Memory B cell (primary cell): ENCODE measurements at places on chromosomes 11 and 22.

GRCh38 chr11:79610678-79611077 lies 169.8 kb upstream of the TENM4 start:
- DNase-seq: no peak

DNA sequence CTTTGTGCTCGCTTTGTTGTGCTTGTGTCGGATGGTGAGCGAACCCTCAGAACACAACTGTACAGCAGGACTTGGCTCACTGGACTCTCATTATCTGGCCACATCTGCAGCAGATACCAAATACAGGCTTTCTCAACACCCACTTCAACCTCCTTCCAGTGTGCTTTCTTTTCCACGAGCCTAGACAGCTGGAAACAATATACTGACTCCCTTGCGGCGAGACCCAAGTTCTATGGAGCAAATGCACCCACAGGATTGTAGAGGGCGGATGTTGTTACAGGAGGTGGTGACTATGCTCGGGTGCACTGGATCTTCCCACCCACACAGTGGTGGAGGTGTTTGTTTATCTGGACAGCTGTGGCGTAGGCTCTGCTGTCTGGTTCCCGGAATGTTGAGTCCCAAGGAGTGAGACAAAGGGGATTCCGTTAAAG lies 204.3 kb downstream of the TENM4 start:
- no peak for DNase-seq

DNA sequence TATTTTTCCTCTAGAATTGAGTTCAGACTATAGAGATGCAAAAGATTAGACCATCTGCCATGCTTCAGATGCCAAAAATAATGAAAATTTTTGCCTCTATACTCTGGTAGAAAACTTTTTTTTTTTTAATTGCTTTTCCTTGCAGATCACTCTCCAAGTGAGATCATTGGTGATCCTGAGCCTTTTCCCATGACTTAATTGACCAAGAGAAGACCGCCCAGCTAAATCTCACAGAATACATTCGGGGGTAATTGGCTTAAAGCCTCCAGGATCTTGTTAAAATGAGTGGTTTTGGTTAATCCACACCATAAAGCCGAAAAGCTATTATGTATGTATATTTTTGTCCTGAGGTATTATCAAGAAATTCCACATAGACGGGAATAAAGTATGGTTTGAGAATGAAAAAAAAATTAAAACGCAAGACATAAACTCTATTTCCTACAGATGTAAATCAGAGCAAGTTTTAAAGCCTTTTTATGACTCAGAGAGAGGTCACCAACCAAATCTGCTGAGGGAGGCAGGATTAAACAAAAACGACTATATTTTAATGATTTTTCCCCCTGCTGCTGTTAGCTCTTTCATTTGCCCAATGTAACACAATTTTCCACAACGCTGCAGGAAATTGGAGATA lies 64.0 kb downstream of the PARVA start:
- DNase-seq: no peak

DNA sequence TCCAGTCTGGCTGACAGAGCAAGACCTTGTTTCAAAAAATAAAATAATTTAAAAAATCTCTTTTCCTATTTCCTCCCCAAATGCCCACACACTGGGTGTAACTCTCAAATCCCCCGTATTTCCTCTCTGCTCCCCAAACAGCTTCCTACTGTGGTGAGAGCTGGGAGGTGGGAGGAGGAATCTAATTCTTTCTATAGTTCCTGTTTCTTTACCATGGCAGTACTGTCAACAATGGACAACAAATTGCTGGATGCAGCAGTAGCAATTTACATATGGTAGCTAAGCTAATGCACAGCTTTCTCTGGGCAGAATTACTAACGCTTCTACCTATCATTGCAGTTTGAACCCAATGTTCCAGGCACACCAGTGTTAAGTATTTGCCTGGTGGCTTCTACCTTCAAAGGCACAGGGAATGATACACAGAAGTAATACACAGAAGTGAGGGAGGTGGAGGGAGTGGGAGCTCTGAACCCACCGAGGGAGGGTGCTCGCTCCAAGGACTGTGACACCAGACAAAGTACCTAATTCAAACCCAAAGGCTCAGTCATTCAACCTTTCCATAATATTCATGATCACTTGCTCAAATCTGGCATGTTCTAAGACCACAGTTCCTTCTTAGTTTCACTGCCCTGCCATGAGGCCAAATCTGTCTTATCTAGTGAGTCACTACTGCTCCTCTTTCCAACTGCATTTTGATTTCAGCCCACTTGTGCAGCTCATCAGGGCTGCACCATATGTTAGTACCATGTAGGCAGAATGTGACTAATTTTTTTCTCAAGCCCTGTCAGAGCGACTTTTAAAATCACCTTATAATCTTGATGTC lies 37.9 kb downstream of the CELF1 start:
- no peak for DNase-seq

DNA sequence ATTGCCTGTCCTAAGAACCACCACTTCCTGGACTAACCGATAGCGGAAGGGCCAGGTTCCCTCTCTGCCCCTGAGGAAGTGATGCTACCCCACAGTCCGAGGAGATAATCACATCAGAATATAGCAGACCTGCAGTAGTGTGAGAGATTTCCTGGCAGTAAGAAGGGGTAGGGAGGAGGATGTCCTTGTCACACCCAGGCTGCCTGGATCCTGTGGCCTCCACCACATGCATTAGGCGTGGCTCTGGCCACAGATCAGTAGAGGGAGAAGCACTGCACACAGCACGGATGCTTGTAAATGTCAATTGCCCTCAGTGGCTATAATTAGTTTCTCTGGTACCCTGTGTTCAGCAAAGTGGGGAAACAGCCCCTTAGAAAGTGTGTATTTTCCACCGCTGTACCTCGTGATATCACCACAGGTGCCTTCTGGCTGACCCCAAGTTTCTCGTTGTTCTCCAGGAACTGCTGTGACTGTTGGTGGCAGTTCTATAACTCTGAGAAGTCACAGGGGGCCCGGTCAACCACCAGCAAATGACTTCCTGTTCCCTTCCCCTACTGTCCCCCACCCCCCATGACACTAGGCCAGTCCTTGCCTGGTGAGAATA lies 61.8 kb downstream of the UBASH3B start:
- peak; percentile 32 for DNase-seq

DNA sequence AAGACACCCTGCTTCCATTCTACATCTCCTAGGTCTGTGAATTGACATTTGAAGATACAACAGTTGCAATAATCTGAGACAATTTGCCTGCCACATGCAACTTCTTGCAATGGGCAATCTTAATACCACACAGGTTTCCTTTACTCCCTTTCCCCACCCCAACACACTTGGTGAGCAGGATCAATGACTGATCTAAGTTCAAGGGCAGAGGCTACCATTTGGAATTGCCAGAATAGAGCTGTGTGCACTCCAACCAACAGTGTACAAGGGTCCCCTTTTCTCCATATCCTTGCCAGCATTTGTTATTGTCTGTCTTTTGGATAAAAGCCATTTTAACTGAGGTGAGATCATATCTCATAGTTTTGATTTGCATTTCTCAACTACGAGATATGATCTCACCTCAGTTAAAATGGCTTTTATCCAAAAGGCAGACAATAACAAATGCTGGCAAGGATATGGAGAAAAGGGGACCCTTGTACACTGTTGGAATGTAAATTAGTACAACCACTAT lies 2.9 kb upstream of the NNMT start:
- no peak for DNase-seq

DNA sequence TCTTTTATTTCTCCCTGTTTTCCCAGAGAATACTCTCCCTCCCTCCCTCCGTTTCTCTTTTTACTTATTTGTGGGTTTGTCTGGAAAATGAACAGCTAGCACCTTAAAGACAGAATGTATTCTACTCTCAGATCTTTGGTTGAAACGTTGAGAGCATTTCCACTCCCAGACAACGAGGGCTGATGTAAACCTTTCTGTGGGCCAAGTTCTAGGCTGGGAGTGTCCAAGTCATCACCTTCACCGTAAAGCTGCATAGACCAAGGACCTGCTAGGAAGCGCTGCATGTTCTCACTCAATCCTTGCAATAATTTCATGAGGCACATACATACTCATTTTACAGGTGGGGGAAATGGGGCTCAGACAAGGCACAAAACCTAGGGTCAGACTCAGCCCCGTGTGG lies 32.4 kb downstream of the MYH9 start:
- DNase-seq: no peak

- no peak for DNase-seq
Measured at GRCh38 chr22:20472629-20473442, 22.8 kb downstream of the KLHL22 start.

DNA sequence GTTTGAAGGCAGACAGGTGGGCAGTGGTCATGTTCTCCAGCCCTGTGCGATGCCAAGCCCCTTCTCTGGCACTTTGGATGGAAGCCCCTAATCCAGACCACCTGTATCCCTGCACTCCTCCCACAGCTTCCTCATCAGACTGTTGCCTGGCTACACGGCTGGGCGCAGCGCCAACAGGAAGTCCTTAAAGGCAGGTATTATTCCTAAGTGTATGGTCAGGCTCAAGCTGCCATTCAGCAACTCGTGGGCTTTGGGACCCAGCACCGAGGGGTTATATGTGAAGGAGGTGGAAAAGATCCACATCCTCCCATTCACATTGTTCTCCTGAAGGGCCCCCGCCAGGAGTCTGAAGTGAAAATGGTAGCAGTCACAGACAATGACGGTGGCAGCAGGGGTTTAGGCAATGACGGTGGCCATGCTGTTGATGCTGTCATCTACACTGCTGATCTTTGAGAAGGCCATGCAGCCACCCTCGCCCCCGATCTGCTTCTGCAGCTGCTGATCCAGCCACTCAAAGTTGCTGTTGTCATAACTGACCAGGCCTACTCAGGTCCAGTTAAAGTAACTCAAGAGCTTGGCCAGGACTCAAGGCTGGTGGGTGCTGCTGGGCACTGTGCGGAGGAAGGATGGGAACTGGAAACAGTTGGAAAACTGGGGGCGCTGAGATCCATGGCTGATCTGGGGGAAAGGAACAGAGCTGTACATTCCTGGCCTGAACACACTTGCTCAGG lies 27.7 kb downstream of the OR6Q1 start:
- no peak for DNase-seq

GRCh38 chr11:27485930-27486773 lies 13.6 kb upstream of the LGR4 start:
- peak; percentile 37 for DNase-seq

DNA sequence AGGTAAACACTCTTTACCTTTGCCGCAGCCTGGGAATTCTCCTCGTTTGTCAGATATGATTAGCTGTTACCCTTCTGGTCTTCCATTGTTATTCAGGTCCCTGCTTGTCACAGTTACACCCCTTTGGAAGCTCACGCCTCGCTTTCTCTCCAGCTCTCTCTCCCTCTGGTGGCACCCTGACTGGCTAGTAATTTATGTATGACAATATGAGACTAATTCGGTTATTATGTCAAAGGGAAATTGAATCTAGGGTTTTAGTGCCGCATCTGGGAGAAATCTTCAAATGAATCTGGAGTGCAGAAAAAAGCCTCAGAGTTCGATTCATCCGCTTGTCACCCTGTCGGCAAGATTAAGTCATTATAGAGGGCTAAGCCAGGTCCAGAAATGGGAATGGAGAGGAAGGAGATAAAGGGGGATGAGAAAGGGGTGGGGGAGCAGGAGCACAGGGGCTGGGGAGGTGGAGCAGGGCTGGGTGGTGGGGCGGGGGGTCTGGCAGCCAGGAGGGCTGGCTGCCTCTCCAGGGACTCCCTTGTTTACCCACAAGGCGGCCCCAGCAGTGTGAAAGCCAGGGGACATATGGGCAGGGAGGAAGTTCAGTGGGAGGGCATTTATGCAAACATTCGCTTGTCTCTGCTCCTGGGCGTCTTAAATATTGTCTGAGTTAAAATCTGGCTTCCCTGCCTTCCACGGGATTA lies 179.0 kb upstream of the NECTIN1 start:
- DNase-seq: no peak

- no peak for DNase-seq
Measured at GRCh38 chr11:126591966-126592489, 236.5 kb downstream of the ST3GAL4 start.

GRCh38 chr11:13761716-13762115 lies 93.2 kb downstream of the FAR1 start:
- DNase-seq: no peak

GRCh38 chr11:70226967-70227366 lies 23.9 kb downstream of the FADD start:
- DNase-seq: no peak

- DNase-seq: peak; percentile 80
Measured at GRCh38 chr11:14907411-14908213, 15.6 kb upstream of the CYP2R1 start.

- no peak for DNase-seq
Measured at GRCh38 chr22:30889996-30890480, 78.5 kb downstream of the MORC2 start.

DNA sequence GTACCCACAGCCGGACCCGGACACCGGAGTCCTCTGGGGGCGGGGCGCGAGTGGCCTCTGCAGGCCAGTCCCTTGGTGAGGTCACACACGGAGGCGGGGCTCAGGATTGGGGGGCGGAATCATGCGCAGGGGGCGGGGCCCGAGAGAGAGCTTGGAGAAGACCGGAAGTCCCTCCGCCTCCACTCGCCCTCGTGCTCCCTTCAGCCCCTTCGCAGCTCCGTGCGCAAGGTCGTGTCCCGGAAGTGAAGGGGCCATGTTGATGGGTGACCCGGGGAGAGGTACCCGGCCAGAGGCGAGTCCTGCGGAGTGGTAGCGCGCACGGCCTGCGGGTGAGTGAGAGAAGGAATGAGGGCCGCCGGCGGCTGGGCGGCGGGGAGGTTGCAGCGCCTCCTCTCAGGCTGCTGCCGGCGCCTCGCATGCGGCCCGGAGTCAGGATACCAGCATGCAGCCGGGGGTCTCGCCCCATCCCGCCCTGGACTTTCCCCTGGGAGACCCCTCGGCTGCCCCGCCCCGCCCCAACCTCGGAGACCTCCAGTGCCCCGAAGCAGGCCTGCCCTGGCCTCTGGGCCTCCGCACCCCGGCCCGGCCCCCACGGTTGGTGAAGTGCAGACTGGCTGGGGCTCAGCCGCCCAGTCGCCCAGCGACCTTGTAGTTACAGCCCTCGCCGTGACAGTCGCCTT lies at the start of gene MIEF1:
Gene MIEF1 (plus strand): TSS at position 182 of the 680 bp plus-strand sequence. CDS start 9,005 bp downstream, outside the sequence.
- DNase-seq: peak; percentile 77

GRCh38 chr11:134181707-134182106 lies 42.1 kb downstream of the NCAPD3 start:
- no peak for DNase-seq

- no peak for DNase-seq
Measured at GRCh38 chr22:45777852-45778375, 106.3 kb downstream of the ATXN10 start.

- no peak for DNase-seq
Measured at GRCh38 chr22:21971858-21972275, 10.7 kb downstream of the TOP3B start.

DNA sequence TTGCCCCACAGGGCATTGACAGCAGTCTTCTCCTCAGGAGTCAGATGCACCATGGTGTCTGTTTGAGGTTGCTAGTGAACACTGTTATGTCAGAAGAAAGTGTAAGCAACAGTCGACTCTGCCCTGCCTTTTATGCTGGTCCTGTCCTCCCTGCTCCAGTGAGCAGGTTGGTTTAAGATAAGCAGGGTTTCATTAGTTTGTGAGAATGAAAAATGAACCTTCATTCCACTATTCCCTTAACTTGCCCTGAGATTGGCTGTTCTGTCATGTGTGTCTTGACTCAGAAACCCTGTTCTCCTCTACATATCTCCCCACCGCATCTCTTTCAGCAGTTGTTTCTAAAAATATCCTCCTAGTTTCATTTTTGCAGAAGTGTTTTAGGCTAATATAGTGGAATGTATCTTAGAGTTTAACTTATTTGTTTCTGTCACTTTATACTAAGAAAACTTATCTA lies at the start of gene HBD:
Gene HBD (minus strand): TSS at position 103 of the 454 bp plus-strand sequence. CDS start 50 bp downstream, at position 53.
- no peak for DNase-seq
